ENCODE measurements at places on chromosomes 12 and 14. TPM values are rescaled to one million over a fixed set of nuclear protein-coding genes. Genes with fewer than 3 reads are reported as not detected.

Gene CLEC1A
- not detected for polyA plus RNA-seq

Gene CRACR2A
- polyA plus RNA-seq = 13.3 TPM

Gene SLCO1B1
- polyA plus RNA-seq = not detected

Gene SERPINA5
- polyA plus RNA-seq = not detected

Data from GM12878 (cell line).